A172 (cell line): ENCODE measurements at places on chromosomes 13 and 19. TPM values are rescaled to one million over a fixed set of nuclear protein-coding genes. Genes with fewer than 3 reads are reported as not detected.

GRCh38 chr19:30222428-30222873, 149.7 kb upstream of the ZNF536 start:
- no peak for DNase-seq

Gene ZNF577
- total RNA-seq = 0.19 and 0.57 TPM in 2 replicates

GRCh38 chr13:27794921-27795717, 2.8 kb downstream of the GSX1 start:
- DNase-seq = no peak

DNA sequence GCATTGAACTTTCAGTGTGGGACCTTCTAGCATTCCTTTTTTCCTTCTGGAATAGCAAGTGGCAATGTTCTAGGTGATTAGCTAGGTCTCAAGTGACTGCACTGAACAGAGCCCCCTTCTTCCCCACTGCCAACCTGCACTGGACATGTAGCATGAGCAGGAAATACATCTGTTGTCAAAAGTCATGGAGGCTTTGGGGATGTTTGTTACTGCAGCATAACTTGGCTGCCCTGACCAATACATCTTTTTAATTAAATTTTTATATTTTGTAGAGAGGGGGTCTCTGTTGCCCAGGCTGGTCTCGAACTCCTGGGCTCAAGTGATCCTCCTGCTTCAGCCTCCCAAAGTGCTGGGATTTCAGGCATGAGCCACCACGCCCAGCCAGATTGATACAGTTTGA, 163.6 kb downstream of the CACNA1A start:
- no peak for DNase-seq

Gene REEP6
- 4.1 and 4.3 TPM in 2 replicates for total RNA-seq

Gene TGFB1
- total RNA-seq = 13.6 and 18.3 TPM in 2 replicates

Gene RUBCNL
- total RNA-seq = 0.14 and 0.29 TPM in 2 replicates

DNA sequence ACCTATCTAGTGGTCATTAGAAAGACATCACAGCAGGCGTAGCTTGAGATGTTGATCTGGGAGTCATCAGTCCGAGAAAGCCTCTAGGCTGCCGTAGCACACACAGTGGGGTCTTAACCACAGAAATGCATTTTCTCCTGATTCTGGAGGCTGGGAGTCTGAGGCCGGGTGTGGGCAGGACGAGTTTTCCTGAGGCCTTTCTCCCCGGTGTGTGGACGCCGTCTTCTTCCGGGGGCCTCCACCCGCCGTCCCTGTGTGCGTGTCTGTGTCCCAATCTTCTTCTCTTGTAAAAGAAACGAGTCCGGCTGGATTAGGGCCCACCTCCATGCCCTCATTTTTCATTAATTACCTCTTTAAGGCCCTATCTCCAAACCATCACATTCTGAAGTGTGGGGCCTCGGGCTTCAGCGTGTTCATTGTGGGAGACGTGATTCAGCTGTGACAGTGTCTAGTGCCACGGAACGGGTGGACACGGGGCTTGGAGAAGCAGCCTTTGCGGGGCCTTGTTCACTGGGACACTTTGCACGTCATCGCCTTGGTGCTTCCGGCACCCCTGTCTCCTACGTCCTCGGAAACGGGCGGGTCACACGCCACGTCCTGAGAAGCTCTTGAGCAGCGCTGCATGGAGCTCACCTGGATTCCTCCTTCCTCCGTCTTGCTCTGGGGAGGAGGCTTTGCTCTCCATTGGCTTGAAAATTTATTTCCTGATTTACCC, 208.9 kb upstream of the SOX1 start:
- no peak for DNase-seq

GRCh38 chr19:3844596-3844995, 24.2 kb downstream of the ZFR2 start:
- peak; percentile 71 for DNase-seq
